ENCODE measurements at places on chromosomes 7 and 10.

- no peak for DNase-seq
Measured at GRCh38 chr10:35447693-35448407, 111.5 kb downstream of the CCNY start.

DNA sequence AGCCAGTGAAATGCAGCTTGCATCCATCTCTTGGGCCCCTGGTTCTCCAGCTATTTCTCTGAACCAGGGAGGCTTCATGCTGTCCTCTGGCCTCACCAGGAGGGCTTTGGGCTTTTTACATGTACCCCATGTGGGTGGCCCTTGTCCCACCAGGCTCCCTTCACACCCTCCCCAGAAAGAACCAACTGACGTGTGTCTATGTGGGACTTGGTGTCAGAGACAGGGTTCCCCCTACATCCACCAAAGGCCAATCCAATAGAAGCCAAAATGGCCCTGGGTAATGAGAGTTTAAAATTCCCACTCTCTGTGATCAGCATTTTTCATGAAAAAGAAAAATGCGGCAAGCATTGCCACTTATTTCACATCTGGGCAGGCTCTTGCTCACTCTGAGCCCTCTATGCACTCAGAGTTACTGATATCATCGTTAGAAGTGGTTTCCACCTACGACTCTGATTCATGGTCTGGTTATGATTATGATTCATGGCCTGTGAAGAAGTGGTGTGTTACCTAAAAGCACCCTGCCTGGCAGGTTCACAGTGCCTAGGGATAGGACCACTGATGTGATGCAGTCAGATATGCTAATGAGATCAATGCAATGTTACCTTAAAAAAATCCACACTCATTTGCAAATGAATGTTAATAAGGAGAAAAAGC lies 133.5 kb downstream of the BUB3 start:
- DNase-seq, result no peak

DNA sequence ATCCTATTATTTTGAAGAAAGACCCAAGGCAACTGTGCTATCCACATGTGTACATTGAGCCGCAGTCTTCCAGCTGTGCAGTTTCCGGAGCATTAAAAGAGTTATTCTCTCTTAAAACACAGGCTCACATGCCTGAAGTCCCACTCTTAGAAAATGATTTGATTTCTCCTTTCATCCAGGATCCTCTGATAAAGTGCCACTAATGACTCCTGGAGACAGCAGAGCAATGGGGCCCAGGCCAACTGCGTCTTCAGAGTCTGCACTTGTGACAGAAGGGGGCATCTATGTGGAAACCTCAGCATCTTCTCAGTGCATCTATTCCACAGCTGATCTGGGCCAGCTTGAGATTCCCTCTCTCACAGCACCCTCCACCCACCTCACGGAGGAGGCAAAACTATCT lies 482.1 kb upstream of the AKR1E2 start:
- DNase-seq, result no peak

DNA sequence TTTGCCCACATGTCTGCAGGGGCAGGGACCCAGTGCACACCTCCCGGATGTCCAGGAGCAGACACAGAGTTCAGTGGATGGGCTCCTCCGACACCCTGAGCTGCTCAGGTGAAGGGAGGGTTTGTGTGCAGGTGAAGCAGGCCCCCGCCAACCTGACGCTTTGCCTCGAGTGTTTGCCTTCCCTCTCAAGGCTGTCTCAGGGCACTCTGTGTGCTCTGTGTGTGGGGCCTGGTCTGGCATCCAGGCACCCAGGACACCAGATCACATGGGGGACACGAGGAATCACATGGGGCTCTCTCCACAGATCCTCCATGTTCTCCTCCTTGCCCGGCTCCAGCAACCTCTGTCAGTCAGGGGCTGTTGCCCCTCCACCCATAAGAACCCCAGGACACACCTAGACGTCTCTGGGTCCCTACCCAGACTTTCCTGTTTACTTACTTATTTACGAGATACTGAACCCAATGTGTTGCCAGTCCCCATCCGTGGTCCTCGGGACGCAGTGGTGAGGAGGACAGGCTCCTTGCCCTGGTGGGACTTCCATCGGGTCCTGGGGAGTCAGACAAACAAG lies 99.5 kb downstream of the HTR5A start:
- no peak for DNase-seq

GRCh38 chr10:2700626-2701305 lies 366.6 kb upstream of the PFKP start:
- DNase-seq, result no peak

DNA sequence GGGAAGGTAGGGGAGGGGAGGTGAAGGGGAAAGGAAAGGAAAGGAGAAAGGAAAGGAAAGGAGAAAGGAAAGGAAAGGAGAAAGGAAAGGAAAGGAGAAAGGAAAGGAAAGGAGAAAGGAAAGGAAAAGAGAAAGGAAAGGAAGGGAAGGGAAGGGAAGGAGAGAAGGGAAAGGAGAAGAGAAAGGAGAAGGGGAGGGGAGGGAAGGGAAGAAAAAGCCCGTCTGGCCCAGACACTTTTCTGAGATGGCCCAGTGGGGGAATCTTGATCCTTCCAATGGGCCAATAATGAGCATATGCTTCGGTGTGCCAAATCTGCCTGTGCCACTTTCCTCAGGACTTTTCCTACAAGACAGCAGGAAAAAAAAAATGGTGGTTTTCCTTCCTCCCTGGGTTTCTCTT lies 64.5 kb downstream of the CH25H start:
- DNase-seq, result no peak

- DNase-seq, result no peak
Measured at GRCh38 chr10:106557053-106557452, 607.5 kb downstream of the SORCS1 start.

- no peak for DNase-seq
Measured at GRCh38 chr7:129784783-129785684, 167.7 kb downstream of the UBE2H start.

- DNase-seq, result no peak
Measured at GRCh38 chr10:52525761-52526160, 211.7 kb downstream of the DKK1 start.

DNA sequence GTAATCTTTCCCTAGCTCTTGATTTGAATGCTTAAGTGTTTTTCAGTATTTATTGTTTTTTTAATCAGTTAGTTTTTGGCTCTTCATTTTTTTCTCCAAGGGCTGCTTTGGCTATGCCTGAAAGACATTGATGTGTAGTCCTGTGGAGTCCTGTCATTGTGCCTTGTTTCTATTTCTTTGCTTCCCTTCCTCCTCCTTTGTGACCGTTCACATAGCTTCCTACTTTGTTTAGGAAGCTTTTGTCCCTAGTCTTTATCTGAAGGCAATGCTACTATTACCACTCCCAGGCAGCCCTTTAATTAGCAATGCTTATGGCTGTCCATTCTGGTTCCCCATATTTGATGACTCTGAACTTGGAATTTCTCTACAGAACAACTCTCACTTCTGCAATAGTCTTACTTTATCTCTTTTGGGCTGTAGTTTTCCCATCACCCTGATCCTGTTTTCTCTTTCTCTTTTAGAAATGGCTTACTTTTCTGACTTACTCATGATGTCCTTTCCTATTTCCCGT lies 39.9 kb downstream of the ADCYAP1R1 start:
- no peak for DNase-seq

- no peak for DNase-seq
Measured at GRCh38 chr10:878333-878759, 53.2 kb downstream of the LARP4B start.

DNA sequence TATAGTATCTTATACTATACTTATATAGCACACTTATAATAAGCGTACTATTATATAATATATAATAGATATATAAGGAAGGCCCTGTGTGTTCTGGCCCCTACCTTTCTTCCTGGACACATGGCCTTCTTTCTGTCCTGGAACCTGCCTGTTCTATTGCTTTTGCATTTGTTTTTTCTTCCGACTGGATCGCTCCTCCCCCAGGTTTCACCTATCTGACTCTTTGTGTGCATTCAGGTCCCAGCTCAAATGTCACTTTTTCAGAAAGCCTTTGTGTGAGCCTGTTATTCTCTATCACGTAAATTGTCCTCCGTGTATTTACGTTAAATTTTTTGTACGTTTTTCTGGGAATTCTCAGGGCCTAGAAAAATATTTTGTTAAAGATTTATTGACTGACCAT lies 2.9 kb upstream of the TRIM8 start:
- DNase-seq, result no peak

DNA sequence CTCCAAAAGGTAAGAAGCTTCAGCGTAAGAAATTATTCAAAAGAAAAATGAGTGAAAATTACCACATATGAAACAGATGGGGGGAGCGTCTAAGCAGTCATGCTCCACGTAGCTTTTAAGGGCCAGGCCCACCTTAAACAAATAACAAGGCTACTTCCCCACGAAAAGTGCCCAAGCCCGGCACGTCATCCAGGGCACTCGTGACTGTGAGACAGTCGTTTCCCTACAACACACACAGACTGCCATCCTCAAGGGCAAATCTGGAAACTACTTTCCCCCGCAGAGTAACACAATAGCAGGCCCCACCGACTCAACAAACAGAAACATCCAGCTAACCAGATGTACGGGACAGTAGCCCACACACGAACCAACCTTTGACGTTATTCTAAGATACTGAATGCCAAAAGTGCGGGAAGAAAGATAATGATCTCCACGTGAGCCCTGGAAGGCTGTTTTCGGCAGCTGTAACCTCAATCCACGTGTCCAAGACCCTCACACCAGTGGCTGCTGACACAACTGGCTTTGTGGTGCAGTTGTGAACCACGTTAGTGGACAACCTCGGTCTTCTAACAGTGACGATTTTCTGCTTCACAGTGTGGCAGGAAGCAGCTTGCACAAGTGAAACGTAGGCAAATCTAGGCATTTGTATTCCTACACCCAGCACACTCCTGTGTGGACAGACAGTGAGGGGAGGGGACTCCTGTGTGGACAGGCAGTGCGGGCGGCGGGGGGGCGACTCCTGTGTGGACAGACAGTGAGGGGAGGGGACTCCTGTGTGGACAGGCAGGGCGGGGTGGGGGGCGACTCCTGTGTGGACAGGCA lies 251.7 kb downstream of the ZMYND11 start:
- no peak for DNase-seq

DNA sequence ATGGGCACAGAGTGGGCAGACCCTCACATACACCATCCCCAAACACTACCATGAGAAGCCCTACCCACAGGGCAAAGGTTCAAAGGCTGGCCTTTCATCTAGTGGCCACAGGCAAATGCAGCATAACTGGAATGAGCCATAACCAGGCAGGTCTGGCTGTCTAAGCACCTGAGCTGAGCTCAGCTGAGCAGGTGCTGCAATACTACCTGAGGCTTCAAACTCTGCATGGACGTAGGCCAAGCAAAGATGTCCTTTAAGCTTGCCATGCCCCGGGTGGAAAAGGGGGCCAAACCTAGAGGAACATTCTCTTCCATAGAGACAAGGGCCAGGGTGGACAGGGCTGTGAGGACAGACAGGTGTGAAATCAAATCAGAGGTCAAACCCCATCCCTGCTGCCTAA lies 65.3 kb upstream of the CAMK2B start:
- no peak for DNase-seq

DNA sequence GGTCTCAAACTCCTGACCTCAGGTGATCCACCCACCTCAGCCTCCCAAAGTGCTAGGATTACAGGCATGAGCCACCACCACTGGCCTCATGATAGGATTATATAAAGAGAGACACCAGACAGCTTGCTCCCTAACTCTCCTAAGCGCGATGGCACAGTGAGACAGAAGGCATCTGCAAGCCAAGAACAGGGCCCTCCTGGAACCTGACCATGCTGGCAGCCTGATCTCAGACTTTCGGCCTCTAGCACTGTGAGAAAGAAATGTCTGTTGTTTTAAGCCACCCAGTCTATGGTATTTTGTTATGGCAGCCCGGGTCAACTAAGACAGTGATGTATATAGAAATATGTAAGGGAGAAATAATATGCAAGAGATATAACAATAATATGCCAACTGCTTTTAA lies 51.2 kb downstream of the SRPK2 start:
- DNase-seq, result no peak

DNA sequence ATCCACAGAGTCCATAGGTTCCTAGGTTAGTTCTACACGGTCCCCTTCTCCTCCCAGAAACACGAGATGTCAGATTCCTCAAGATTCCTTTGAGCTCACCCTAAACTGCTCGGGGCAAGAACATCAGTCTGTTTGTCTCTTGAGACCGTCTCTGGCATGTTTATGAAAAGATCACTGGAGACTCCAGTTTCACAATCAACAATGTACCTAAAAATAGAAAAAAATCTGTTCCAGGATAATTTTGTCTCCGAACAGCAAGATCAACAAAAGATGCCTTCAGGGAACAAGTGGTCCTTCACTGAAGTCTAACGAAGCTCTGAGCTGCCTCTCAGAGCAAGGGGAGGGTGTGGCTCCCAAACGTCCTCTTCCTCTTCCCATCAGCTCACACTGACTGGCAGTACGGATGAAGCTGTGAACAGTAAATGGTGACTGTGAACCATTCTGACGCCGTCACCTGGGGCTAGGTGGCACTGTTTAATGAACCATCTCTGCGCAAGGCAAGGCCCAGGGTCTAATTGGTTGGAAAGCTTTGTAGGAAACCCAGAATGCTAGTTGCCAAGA lies 156.2 kb upstream of the LYZL1 start:
- DNase-seq, result no peak

- no peak for DNase-seq
Measured at GRCh38 chr7:105438847-105439173, 50.1 kb upstream of the SRPK2 start.

GRCh38 chr10:47063858-47064257 lies 152.6 kb downstream of the PTPN20 start:
- DNase-seq, result no peak

DNA sequence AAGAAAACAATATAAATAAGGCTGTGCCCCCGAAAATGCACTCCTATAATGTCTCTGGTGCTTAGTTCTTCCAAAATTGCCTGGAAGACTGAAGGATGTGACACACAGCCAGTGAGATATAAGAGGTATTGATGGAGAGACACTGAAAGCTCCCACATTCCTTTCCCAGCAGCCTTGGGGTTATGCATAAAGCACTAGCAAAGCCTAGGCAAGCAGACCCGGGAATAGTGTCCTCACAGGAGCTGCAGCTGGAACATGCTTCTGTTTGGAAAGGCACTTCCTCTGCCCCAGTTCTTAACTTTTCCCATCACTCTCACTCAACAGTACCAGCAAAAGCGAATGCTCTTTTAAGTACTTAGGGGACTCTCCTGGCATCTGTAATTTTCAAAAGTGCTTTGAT lies 178.0 kb downstream of the AMPH start:
- DNase-seq, result no peak

GRCh38 chr7:129917934-129918333 lies 34.8 kb downstream of the UBE2H start:
- no peak for DNase-seq

DNA sequence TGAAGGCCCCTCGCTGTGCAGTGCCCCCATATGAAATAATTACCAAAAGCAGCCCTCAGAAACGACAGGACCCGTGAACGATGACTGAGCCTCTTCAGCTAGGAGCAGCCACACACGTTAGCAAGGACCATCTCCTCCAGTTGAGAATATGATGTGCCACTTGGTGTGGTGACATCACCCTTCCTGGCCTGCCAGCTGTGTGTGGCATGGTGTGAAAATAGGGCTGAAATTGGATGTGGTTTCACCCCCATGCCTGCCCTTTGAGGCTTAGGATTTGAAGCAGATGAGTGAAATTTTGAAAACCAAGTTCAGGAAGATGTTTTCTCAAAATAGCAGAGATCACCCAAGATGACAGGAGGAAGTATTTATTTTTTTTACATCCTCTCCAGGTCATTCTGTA lies 49.1 kb upstream of the BTBD16 start:
- DNase-seq, result no peak

- DNase-seq, result no peak
Measured at GRCh38 chr10:52653263-52653909, 119.2 kb downstream of the MBL2 start.

- DNase-seq, result no peak
Measured at GRCh38 chr7:30459591-30460245, 18.9 kb downstream of the NOD1 start.

GRCh38 chr10:66455304-66455703 lies 470.5 kb upstream of the LRRTM3 start:
- DNase-seq, result no peak

GRCh38 chr7:47384755-47385535 lies 197.0 kb downstream of the TNS3 start:
- no peak for DNase-seq

Data from stimulated activated CD8-positive, alpha-beta memory T cell treated with anti-CD3 and anti-CD28 coated beads, Interleukin-7, amount 100 ng/mL, for 4 hours (primary cell).